ENCODE measurements at places on chromosomes 6 and 20.

DNA sequence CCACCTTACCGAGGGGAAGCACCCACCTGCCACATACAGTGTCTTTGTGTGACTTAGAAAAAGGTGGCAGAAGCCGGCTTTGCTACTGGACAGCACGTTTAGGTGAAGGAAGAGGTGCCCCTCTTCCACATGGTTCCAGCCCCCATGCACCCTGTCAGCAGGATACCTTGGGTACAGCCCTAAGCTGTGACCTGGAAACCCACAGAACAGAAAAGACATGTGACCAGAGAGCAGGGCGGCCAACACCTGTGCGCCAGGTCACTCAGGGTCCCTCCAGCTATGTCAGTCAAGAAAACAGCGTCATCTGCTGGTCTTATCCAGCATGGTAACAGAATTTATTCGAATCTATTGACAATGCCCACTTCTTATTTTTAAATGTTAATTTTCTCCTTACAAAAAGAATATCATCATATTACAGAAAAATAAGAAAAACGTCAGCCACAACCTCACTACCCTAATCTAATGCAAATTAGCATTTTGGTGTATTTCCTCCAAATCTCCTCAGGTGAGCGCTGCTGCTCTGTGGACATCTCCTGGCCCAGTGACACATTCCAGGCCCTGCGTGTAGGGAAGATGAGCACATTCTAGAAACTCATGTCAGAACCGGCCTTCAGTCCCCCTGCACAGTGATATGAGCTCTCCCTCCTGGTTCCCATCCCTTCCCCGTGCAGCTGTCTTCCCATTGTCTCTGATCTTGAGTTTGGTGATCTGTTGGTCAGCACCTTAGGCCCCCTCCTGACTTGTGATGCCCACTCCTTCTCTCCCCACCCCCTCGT lies 37.2 kb downstream of the GTF2H5 start:
- no peak for DNase-seq

DNA sequence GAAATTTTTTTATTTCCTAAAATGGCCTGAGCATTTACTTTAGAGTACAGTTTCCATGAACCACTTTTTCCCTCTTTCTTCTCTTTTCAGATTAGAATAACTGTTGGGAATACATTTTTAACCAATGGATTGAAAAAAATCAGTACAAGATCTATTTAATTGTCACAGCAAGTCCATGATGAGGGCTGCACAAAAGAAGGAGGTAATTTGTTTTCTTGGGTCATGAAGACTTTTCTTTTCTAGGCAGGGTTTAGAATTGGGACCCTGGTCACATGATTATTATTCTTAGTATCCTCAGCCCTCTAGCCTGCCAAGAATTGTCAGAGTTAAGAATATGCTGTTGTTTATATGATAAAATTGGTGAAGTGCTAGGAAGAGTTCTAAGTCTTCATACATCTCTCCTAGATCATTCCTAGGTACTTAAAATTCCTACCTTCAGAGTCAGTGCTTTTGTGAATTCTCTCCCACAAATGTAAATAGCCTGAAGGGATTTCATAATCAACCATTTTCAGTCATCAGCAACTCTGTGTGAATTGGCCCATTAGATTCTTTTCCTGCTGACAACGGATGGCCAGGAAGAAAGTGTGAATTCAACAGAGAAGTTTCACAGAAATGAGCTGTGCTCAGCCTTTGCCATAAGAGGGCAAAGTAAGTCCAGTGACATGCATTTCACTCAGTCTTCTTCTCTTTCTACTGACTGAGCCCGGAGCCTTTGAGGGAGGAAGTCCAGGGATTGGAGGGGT lies 32.4 kb upstream of the TPBG start:
- peak; percentile 85 for DNase-seq

GRCh38 chr20:17732907-17733521 lies 33.2 kb downstream of the BANF2 start:
- DNase-seq, result no peak

DNA sequence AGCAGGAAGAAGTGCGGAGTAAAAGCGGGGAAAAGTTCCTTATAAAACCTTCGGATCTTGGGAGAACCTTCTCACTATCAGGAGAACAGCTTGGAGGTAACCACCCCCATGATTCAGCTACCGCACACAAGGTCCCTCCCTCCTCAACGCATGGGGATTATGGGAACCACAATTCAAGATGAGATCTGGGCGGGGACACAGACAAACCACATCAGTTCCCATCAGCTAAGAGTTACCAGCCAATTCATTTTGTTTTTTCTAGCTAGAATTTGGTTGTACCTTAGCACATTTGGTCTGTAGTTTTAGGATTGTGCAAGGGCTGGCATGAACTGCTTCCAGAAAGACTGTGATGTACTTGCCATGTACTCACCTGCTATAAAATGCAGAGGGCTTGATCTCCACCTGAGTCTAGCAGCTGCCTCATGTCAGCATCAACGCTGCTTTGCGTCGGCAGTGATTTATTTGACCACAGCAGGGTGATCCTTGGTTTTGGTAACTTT lies 94.7 kb upstream of the SLC2A12 start:
- DNase-seq, result no peak

DNA sequence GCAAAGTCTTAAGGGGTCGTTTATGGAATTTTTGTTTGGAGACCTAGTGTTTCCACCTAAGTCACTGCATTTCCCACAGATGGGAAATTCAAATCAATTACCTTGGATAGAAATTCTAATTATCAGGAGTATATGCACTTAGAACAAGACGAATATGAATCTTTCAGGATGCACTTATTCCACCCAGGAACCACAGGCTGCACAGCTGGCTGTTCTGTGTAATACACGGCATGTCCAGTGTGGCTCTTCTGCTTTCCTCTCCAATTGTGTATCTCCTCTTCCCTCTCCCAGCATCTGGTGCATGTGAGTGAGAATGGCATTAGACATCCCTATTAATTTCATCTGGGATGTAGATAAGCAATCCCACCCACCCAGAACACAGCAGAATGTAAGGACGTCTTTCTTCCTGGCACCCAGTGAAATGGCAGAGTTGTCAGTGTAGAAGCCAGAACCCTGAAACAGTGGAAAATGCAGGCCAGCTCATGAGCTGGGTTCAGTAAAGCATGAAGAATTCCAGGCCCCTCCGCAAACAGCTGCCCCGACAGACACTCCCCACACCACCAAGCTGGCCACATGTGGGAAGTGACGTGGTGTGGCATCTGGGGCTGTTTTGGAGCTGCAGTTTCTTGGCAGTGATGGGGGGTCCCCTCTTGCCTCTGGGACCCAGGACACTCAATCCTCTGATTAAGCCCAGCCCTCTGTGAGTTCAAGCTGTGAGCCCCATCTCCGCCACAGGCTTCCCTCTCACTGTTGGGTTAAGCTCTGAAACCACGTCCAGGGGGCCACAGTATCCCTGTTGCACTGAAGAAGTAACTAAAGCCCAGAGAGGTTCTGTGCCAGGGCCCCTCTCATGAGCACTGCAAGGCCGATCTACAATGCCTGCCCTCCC lies 180.1 kb upstream of the CST7 start:
- DNase-seq, result no peak

DNA sequence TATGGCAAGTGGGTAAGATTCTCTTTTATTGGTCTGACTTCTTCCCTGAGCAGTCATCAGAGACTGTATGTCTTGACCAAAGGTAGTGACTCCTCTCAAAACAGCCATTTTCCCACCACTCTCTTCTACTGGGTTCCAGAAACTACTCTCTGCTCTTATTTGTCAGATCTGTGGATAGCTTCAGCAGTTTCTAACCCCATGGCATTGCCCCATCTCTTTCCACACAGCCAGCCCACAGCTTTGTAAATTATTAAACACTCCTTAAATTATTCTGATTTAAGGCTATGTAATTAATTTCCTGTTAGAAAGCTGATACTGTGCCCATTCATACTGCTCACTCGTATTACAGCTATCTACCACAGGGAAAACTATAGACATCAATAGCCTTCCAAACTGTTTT lies 138.4 kb upstream of the CNR1 start:
- no peak for DNase-seq

GRCh38 chr6:1587977-1588376 lies 21.7 kb upstream of the FOXC1 start:
- DNase-seq, result no peak

GRCh38 chr20:53898556-53898931 lies 171.8 kb downstream of the BCAS1 start:
- no peak for DNase-seq

DNA sequence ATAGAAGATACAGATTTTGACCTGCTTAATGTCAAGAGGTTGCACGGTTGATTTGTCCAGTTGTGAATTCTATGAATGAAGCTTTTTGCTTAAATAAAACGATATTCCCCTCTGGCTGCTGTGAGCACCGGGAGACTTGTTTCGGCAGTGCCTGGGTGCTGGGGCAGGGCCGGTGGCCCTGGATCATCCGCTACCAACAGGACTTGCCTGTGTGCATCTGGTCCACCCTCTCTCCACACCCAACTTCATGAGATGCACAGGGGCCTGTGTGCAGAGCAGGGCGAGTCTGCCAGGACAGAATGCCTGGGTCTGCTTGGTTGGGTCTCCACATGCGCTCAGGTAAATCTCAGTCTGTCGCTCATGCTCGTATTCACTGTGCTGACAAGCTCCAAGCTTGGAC lies 65.5 kb downstream of the TSHZ2 start:
- no peak for DNase-seq

DNA sequence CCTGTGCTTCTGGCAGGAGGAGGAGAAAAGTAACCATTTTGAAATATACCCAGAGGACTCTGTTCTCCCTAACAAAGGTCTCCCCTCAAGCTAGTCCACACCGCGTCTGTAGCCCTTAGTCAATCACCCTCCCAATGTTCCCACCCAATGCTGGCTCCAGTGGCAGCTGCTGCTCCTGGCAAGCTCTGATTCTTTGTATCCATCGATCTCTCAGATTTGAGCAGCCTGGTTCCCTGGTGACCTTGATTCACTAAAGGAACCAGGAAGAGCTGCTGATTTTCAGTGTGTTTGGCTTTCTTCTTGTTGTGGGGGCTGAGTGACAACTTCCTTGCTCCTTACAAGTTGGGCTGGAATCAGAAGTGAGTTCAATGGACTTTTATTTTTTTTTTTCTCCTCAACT lies 68.5 kb downstream of the FOXC1 start:
- no peak for DNase-seq

DNA sequence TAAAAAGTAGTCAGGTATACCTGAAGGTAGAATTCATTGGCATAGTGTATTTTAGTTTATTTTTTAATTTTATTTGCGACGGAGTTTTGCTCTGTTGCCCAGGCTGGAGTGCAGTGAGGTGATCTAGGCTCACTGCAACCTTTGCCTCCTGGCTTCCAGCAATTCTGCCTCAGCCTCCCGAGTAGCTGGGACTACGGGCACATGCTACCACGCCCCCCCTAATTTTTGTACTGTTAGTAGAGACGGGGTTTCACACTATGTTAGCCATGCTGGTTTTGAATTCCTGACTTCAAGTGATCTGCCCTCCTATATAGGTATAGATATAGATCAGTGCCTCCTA lies 102.8 kb upstream of the PRSS16 start:
- DNase-seq, result peak; percentile 16

GRCh38 chr20:64201653-64202052 lies 37.4 kb downstream of the MYT1 start:
- no peak for DNase-seq

- no peak for DNase-seq
Measured at GRCh38 chr20:53487461-53488200, 106.0 kb downstream of the ZNF217 start.

- DNase-seq, result peak; percentile 41
Measured at GRCh38 chr20:49505518-49505917, 23.1 kb upstream of the KCNB1 start.

DNA sequence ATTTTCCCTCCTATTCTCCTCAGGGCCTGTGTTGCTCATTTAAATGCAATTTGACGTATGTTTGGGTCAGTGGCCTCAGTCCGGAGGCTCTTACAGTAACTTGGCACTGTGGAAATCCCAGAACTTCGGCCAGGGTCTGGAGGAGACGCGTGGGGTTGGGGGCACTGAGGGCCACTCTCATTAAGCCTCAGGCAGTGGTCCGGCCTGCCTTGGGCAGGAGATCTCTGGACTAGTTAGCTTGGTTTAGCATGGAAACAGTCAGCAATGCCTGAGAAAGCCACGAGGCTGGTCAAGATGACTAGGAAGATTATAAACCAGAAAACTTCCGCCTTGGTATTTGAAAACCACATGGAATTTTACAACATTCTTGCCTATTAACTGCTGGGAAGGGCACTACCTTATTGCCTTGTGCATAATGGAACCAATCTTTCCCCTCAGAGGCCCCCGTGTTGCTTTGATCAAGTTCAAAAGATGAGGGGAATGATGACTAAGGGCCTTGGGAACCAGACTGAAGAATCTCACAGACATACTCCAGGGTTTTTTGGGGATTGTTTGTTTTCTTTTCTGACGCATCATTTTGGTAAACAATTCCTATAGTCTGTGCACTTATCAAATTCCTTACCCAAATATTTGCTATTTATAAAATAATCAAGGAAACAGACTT lies 206.0 kb upstream of the PREP start:
- DNase-seq, result peak; percentile 99

DNA sequence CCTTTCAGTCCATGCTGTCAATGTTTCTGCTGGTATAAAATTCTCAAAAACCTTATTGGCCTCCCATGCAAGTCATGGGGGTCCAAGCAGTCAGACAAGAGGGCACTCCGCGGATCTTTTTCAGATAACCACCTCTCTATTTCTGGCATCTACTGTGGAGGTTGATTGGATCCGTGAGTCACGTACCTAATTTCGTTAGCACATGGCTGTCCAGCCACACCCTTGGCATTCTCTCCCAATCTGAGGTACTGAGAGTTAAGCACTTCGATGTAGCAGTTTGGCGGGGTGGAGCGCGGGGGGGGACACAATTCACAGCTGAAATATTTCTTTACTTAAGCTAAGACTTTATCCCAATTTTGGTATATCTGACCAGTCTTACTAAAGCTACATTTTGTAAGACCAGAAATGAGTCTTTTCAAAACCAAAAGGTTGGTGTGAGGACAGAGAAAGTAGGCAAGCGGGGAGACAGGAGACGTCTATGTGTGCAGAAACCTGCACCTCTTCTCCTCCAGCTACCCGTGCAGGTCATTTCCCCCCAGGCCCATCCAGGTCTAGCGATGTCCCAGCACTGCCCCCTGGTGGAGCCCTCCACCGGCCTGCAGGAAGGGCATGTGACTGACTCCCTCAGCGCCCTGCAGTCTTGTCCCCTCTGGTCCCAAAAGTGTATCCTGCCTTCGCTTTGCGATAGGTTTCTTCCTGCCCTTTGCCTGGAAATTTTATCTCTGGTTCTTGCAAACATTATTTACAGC lies 113.1 kb downstream of the ADAT2 start:
- no peak for DNase-seq

GRCh38 chr20:35600993-35601973 lies 14.3 kb upstream of the SPAG4 start:
- DNase-seq, result peak; percentile 73

- no peak for DNase-seq
Measured at GRCh38 chr6:127289934-127290333, 23.3 kb downstream of the RNF146 start.

Data from EL (cell line).